ENCODE measurements at places on chromosomes 1 and 21.

- DNase-seq: peak; percentile 61
Observed at GRCh38 chr21:35075546-35075945, 26.4 kb upstream of the RUNX1 start.

GRCh38 chr1:180155182-180155682 lies 563 bp downstream of the QSOX1 start:
- DNase-seq: no peak

- no peak for DNase-seq
Observed at GRCh38 chr21:45735259-45736000, 91.9 kb downstream of the PCBP3 start.

DNA sequence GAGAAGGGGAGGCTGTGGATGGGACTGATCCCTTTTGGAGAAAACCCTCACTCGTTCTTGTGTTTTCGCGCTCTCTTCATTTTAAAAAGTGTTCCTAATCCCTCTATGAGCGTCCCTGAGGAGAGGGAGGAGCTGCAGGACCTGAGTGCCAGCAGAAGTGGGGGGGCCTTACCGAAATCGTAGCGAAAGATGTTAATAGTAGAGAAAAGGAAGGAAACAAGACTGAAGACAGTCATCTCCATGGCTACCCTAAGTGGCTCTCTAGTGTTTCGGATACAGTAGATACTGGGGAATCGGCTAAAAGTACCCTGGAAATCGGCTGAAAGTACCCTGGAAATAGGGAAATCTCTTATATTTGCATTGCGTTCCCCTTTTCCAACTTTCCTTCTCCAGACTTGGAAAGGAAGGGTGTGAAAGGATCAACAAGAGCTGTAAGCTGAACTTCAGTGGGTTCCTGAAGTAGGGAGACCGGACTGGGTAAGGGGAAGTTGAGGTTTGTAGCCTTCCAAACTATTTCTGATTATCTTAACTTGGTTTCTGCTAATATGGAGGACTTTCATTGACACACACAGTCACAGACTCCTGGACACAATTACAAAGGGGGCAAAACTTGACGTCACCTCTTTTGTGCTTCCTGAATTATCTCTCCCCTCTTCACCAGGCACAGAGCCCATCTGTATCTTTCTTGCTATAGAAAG lies 486 bp upstream of the DSTYK start:
- DNase-seq: no peak

- DNase-seq: no peak
Observed at GRCh38 chr1:11851180-11851579, 3.6 kb upstream of the NPPA start.

Data from cardiac muscle cell (in vitro differentiated cells and primary cell).